B cell (primary cell): ENCODE measurements at places on chromosomes 2 and 18. TPM values are rescaled to one million over a fixed set of nuclear protein-coding genes. Genes with fewer than 3 reads are reported as not detected.

SLC19A3 gene
- not detected in 2 replicates for total RNA-seq

RGPD3 gene
- total RNA-seq, result 0.37 and 0.44 TPM in 2 replicates

- DNase-seq, result no peak
Measured at GRCh38 chr2:128367601-128368359, 49.1 kb upstream of the HS6ST1 start.

DNA sequence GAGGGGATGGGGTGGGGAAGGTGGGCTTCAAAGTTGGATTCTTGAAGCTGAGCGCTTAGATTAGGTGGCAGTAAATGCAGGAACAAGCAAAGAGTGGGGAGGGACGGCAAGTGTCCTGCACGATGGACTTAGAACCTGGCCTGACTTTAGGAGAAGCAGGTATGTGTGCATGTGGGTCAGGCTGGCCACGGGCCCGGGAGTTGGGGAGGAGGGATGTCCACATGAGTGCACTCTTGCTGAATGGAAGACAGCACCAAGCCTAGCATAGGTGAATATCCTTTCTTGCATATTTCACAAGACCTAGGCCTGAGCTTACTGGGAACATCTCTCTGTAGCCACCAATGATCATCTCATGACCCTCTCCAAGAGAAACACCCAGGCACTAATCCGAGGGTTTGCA is 96.1 kb downstream of the DDX1 start:
- DNase-seq, result no peak

GRCh38 chr2:28101892-28102291 is 211.4 kb downstream of the BABAM2 start:
- no peak for DNase-seq
